ENCODE measurements at places on chromosomes 16 and 17.

GRCh38 chr17:44464037-44464436 is 39.2 kb downstream of the GPATCH8 start:
- no peak for DNase-seq

- no peak for DNase-seq
Measured at GRCh38 chr17:41324180-41325075, 8.9 kb upstream of the KRTAP17-1 start.

DNA sequence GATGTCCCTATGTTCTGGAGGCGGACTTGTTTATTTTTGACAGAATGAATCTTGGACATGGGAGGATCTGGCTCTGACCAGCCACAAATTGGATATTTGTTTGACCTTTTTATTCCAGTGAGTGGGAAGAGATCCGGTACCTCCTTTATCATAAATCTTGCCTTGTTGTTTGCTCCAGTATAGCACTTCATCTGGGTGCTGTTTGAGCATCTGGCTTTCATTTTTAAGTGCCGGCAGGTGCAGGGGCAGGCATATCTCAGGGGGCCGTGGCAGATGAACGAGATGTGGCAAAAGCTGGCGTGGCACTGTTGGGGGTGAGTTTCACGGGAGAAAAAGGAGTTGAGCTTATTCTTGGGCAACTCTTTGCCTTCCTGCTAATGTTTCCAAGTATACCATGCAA is 37.8 kb downstream of the MSI2 start:
- DNase-seq, result no peak

- no peak for DNase-seq
Measured at GRCh38 chr17:1560101-1560857, 2.3 kb downstream of the PITPNA start.

DNA sequence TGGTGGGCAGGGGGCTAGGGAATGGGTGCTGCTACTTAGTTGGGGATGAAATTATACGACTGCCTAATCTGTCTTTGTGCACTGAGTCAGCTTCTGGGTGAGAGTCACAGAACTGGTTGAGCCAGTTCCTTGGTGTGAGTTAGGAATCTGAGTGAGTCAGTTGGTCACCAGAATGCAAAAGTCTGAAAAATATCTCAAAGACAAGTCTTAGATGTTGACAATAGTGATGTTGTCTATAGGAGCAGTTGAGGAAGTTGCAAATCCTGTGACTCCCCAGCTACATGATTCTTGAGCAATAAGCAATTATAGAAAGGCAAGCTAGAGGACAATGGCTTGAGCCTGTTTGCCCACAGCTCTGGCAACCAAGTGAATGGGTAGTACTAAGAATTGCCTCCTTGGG is 399.2 kb downstream of the CNTNAP4 start:
- no peak for DNase-seq

GRCh38 chr17:78559749-78560368 is 17.3 kb downstream of the DNAH17 start:
- DNase-seq, result no peak

DNA sequence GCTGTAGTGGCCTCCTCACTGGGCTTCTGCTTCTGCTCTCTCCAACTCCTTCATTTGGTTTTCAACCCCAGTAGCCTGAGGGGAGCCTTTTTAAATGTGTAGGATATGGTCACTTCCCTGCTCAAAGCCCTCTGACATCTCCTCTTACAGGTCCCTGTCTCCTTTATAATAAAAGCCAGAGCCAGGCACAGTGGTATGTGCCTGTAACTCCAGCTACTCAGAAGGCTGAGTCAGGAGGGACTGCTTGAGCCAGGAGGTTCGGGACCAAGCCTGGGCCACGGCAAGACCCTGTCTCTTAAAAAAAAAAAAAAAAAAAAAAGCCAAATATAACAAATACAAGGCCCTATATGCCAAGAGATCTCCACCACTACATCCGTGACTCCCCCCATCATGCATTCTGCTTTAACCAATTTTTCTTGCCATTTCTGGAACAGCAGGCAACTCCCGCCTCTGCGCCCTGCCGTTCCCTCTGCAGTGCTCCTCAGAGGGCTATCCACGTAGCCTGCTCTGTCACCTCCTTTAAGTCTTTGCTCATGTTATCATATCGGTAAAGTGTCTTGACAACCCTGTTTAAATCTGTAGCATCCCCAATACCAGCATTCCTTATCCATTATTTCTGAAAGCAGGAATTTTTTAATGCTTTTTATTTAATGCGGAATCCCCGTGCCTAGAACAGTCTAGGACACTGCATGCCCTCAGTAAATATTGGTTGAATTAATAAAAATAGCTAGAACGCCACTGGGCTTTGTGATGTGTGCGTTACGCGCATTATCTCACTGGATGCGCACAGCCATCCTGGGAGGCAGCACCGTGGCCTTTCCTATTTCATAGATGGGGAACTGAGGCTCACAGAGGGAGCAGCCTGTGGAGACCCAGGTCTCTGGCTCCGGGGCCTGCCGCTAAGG is 9.5 kb downstream of the ZNF771 start:
- DNase-seq, result no peak

DNA sequence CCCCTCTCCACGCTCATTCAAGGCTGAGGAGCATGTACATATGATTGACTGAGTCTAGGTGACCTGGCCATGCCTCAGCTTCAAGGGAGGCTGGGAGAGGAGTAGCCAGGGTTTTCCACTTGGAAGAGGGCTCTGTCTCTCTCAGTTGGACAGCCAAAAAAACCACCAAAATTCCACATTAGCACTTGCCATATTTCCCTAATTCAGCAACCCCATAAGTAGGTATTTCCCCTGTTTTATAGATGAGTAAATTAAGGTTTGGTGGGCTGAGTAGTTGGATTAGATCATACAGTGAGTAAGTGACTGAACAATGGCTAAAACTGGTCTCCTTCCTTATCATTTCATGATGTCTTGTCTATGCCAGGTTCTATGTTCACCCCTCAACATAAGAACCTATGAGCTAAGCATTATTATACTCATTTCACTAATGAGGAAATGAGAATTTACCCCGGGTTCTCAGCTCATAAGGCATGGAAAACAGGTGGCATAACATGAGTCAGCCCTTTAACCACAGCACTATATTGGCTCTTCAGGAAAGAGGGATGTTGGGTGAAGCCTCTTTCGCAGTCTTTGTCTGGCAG is 68.0 kb upstream of the GAS7 start:
- DNase-seq, result no peak

DNA sequence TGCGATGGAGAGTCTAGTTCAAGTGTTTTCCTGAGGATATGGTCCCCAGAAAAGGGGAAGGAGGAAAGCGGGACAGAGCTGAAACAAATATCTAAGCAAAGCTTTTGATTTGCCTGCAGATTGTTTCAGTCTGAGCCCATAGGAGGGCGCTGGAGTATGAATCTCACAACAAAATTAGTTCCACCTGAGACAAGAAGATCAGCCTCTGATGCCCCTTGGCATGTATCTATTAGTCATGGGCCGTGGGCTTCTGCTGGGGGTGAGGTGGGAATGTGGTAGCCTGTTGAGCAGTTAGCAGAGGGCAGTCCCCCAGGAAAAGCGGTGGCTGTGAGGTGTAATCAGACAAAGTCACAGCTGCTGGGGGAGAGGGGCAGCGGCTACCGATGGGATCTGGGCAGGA is 446.9 kb downstream of the CA10 start:
- DNase-seq, result no peak

DNA sequence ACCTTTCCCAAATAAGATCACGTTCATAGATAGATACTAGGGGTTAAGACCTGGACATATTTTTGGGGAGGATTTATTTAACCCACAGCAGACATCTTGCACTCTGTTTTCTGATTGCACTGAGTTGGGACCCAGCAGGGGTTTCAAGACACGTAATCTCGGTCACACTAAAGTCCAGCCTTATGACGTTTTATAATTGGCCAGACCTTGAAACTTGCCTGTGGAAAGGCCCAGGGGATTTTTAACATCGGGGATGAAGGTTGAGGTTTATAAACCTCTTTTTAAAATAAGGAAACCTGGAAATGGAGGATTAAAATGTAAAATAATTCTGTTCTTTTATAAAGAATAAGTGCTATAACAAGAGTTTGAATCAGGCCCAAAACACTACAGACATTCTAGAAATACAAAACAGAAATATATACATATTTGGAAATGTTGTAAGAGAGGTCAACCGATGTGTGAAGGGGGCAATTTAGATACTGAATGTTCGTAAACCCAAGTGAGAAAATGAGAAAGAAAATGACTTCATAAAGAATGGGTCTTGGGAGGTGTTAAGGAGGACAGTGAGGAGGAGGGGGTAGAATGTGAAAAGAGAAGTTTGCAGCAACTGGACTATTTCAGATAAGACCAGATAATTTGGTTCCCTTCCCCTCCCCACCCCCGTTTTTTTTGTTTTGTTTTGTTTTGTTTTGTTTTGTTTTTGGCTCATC is 61.1 kb upstream of the NOL11 start:
- DNase-seq, result no peak

DNA sequence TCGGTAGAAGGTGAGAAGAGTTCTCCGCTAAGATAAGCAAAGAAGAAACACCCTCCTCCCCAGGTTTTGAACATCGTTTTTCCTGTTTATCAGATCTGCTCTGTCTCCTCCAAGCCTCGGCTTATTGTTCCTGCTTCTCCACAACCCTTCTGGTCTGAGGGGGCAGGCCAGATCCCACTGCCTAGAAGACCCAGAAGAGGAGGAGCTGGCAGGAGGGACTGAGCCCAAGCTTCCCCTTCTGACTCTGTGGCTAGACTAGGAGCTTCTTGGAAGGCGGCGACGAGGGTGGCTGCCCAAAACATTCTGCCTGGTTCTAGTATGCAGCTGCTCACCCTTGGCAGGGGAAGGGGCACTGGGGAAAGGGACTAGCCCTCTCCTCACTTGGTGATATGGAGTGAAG is 5.2 kb upstream of the HOXB5 start:
- no peak for DNase-seq

- DNase-seq, result no peak
Measured at GRCh38 chr16:5604770-5605169, 507.2 kb upstream of the EEF2KMT start.

DNA sequence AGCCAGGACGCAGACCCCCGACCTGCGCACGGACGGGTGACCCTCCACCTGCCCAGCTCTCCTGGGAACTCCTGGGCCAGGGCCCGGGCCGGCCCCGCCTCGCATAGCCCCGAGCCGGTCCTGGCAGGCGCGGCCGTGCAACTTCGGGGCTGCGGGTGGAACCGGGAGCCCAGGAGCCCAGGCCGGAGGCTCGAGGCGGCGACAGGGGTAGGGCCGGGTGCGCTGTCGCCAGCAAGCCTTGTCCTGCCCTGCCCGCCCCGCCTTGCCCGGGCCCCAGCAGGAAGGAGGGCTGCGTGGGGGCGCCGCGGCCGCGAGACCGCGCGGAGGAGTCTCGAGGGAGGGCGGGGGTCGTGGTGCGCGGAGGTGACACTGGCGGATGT is 408 bp downstream of the LMF1 start:
- no peak for DNase-seq

GRCh38 chr17:21164216-21164615 is 37.5 kb downstream of the DHRS7B start:
- no peak for DNase-seq

GRCh38 chr16:29826342-29826695 is 6.1 kb downstream of the MVP start:
- DNase-seq, result no peak

- DNase-seq, result no peak
Measured at GRCh38 chr16:11914210-11915113, 1.3 kb downstream of the GSPT1 start.

DNA sequence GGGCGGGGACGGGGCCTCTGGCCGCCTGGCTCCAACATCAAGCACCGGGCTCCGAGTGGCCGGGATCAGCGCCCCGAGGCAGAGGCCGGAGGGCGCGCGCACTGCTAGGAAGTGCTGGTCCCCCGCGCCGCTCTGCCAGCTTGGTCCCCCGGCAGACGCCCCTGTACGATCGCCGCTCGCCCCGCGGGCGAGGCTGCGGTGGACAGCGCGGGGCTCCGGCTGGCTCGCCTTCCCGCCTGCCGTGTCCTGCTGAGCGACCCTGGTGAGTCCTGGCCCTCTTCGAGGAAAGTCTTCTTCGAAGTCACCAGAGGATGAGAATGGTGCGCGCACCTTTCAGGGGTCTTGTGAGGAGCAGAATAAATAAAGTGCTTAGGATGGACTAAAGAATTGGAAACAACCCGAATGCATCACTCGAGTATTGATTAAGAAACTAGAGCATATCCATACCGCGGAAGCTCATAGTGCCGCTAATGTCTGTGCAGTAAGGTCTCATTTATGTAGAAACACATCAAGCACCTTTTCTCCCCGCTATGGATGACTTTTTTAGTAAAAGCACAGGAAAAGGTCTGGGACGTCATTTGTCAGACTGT is 392 bp downstream of the ZNF213 start:
- no peak for DNase-seq

DNA sequence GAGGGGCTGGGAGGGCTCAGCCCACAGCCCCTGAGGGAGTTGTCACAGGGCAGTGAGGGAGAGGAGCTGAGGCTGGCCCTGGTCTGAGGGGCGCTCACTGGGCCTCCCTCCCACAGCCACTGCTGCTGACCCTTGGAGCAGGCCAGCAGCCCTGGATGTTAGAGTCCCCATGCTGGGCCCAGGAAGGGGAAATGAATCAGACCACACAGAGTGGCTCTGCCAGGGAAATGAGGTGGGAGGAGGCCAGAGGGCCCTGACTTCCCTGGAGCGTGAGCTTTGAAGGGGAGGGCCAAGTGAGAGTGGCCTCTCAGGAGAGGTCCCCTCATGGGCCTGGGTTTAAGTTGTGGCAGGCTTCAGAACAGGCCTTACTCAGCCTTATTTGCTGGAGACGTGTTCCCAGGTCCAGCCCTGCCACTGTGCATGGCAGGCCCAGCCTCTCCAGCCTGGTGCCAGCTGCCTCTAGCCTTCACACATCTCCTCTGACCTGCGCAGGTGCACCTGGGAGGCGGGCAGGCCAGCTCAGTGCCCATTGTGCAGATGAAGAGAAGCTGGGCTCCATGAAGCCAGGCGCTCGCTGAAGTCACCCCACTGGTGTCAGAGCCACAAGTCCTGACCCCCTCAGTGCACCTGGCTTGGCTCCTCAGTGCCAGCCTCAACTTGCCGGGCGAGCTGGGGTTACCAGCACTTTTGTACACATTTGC is 15.4 kb downstream of the GPT2 start:
- no peak for DNase-seq

GRCh38 chr17:74012465-74012864 is 191.0 kb upstream of the RPL38 start:
- DNase-seq, result no peak

DNA sequence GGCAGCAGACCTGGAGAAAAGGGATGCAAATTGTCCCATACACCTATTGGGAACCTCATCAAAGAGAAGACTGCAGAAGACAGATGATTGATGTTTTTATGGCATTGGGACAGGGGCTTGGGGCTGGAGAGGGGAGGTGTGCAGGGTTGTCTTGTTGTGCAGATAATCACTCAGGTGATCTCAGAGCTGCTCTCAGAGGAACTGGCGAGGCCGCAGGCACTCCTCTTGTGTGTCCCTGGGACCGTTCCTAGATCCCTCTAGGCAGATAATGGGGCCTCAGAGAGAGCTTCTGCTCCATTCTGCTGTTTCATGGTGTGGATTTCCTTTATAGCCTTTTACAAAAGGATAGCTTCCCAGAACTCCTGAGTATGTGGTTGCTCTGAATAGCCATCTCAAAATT is 1.6 kb downstream of the RNF213 start:
- no peak for DNase-seq

- no peak for DNase-seq
Measured at GRCh38 chr17:77782201-77782600, 176.3 kb upstream of the TNRC6C start.
